Stimulated activated CD8-positive, alpha-beta memory T cell treated with anti-CD3 and anti-CD28 coated beads, Interleukin-4, amount 100 ng/mL, for 4 hours (primary cell): ENCODE measurements at places on chromosomes 11 and 22.

DNA sequence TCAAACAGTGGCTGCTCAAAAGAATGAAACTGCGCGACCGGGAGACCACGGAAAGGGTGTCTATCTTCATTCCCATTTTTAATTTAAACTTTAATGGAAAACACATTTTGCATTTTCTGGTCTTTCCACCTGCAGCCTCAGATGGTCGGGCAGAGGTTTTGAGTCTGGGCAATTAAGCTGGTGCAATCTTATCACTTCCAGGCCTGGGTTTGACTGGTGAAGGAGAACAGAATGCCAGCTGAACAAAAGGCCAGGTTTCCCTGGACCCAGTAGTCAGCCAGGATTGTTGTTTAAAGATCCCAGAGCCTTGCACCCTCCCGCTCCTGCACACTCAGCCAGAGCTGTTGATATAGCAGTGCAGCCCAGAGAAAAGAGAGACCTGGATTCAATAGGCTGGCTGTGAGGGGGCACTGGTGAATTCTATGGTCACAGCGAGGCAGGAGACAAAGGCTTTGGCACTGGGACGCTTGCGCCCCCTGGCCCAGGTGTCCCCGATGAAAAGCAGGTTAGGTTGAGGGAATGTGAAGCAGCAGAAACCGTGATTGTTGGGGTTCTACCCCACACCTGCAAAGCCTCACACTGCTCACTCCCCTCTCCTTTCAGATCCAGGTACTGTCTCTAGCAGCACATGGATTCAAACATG lies 83.6 kb downstream of the FLI1 start:
- no peak for DNase-seq

DNA sequence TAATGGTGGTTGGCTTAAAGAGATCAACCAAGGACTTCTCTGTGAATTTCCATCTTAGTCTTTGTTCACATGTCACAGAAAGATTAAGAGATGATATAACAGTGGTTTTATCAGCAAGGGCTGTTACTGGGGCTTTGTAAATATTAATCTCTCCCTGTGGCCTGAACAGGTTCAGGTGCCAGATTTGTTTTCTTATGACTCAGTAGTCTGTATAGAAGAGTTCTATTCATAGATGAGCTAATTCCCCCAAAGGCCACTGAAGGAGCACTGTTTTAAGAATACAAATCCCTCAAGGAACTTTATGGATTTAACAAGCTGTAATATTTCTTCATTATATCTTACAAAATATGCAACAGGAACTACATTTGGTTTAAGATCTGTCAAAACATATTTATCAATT lies 50.4 kb downstream of the TCP11L1 start:
- no peak for DNase-seq

- no peak for DNase-seq
Measured at GRCh38 chr11:75888416-75888815, 73.4 kb downstream of the UVRAG start.

DNA sequence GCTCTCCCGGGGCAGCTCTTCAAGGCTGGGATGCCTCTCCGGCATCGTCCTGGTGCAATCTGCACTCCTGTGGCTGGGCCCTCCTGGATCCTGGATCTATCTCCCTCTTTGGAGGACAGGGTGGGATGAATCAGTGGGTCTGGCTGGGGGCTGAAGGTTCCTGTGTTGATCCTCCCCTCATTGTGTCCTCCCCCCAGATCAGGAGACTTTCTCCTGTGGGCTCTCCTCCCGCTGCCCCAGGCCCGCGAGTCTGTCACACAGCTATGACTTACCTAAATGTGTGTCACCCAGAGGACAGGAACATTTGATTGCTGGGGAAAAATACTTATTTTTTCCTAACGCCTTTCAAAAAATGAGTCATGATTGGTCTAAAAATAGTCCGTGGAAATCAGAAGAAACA lies 106.8 kb upstream of the NECTIN1 start:
- no peak for DNase-seq

DNA sequence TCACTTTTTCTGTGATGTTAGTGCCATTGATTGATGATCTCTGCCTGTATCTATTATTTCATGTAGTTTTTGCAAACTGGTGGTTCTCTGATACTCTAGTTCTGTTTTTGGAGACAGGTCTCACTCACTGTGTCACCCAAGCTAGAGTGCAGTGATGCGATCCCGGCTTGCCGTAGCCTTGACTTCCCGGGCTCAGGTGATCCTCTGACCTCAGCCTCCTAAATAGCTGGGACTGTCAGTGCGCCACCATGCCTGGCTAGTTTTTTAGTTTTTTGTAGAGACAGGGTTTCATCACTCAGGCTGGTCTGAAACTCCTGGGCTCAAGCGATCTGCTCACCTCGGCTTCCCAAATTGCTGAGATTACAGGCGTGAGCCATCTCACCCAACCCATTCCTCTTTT lies 16.4 kb downstream of the TEAD1 start:
- DNase-seq, result no peak

- no peak for DNase-seq
Measured at GRCh38 chr11:111945198-111945597, 8.1 kb downstream of the DIXDC1 start.

GRCh38 chr22:47190957-47191670 lies 428.7 kb downstream of the TBC1D22A start:
- no peak for DNase-seq

DNA sequence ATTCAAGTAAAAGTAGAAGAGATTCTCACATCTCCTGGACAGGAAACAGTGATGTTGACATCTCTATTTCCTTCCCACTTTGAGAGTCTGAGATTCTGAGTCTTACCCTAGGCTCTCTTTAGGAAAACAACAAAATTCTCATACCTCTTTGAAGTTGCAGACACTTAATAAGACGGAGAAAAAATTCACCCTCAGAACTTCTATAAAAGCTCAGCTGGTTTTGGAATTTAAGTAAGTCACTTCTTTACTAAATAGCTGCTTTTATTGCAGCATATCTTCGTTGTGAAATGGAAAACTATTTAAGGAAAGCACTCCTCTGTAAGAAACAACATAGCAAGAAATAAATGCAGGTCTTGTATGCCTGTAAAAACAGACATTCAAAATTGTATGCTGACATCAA lies 79.1 kb downstream of the MSANTD4 start:
- DNase-seq, result no peak

DNA sequence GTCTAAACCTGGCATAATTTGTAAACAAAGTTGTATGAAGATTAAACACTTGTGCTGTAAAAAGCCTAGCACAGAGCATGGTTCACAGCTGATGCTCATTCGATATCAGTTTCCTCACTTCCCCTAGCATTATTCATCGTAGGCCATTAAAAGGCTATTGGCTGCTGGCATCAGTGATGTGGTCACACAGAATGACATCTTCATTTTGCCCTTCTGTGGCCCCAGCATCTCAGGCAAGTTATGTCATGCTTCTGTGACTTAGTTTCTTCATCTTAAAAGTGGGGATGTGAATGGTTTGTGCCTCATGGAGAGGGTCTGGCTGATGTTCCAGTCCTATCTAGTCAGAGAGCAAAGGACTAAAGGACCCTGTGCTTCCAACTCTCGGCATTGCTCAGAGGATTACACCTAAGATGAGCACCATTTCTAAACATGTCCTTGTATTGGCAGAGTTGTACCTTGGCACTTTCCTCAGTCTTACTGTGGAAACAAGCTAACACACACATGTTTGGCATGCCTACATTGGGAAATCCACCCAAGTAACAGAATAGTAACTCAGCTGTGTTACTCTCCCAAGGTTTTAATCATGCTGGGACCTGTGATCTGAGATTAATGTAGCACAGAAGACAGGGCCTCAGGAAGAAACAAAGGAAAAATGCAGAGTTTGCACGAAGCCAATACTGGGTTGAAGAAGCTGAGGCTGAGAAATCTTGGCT lies 83.5 kb upstream of the OR9Q1 start:
- DNase-seq, result no peak

GRCh38 chr11:110530900-110531741 lies 101.4 kb downstream of the FDX1 start:
- no peak for DNase-seq

DNA sequence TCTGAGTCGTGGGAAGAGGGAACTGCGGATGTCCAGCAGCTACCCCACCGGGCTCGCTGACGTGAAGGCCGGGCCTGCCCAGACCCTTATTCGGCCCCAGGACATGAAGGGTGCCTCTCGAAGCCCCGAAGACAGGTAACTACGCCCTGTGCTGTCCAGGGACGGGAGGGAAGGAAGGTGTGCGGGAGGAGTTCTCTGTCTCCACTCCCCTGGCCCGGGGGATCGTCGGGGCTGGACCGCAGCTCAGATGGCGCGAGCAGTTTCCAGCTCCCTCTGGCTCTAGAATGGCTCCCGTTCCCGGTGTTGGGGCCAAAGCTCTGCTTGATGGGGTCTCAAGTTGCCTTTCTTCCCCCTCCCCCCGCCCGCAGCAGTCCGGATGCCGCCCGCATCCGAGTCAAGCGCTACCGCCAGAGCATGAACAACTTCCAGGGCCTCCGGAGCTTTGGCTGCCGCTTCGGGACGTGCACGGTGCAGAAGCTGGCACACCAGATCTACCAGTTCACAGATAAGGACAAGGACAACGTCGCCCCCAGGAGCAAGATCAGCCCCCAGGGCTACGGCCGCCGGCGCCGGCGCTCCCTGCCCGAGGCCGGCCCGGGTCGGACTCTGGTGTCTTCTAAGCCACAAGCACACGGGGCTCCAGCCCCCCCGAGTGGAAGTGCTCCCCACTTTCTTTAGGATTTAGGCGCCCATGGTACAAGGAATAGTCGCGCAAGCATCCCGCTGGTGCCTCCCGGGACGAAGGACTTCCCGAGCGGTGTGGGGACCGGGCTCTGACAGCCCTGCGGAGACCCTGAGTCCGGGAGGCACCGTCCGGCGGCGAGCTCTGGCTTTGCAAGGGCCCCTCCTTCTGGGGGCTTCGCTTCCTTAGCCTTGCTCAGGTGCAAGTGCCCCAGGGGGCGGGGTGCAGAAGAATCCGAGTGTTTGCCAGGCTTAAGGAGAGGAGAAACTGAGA lies 1.4 kb downstream of the ADM start:
- no peak for DNase-seq

GRCh38 chr22:29275167-29275566 lies 7.1 kb downstream of the EWSR1 start:
- DNase-seq, result no peak

DNA sequence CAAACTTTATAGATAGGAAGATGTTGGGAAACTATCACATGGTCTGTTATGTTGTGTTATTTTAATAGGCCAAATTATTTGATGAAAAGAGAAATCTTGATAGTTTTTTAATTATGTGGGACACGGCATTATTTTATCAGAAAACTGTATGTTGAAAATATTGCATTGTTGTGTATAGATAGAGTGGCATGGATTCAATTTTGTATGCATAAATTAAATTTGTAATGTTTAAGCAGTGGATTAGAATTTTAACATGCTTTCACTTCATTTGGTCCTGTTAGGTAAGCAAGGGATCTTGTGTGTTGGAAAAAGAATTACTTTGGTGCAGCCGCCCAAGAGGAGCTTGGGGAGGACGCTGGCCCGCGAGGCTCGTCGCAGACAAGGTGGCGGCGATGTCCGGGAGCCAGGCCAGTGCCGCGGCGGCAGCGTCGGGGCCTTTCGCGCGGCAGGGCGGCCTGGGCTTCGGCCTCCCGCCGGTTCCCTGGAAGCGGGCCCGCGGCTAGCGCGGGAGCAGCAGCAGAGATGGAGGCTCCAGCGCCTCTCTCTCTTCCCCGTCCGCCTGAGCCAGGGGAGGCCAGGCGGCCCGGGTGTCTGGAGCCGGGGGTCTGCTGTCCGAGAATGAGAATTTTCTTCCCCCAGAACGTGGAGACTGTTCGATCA lies 82.7 kb downstream of the GGT1 start:
- no peak for DNase-seq

- no peak for DNase-seq
Measured at GRCh38 chr22:42270176-42270509, 310 bp downstream of the TCF20 start.

GRCh38 chr11:36702330-36703054 lies 104.5 kb upstream of the RAG2 start:
- DNase-seq, result no peak

DNA sequence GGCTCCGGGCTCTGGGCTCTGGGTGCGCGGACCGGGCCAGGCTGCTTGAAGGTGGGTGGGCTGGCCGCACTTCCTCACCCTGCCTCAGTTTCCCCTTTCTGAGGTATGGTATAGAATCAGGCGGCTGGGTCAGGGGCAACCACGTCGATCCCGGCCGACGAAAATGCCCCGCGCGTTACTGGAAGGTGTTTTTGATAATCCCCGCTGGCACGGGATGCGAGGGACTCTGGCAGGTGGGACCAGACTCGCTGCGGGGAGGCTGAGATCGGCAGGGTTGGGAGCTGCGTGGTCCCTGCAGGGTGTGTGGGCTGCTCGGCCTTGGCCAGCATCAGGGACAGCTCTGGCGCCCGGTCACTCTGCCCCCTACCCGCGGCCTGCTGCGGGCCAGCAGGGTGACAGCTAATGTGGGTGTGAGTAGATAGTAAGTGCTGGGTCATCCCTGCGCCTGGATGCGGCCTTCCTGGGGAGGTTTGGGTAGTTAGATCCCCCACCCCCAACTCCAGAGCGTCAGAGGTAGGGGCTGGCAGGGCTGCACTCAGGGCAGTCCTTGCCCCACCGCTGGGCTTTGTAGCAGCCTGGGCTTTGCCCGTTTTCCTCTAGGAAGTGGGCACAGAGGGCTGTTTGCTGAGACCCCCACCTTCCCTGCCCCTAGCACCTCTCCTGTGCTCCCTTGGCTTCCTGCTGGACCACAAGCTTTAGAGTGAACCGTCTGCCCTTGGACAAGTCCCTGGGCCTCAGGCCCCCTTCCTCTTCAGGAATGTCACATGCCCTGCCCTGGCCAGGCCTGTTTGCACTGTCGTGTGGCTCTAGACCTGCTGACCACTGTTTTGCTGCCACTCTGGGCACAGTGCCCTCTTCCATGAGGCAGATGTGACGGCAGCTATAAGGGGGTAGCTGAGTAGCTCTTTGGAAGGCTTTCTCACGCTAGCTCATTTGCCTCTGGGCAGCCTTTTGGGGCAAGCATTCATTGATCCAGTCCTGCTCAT lies 579 bp downstream of the TANGO2 start:
- DNase-seq, result no peak

DNA sequence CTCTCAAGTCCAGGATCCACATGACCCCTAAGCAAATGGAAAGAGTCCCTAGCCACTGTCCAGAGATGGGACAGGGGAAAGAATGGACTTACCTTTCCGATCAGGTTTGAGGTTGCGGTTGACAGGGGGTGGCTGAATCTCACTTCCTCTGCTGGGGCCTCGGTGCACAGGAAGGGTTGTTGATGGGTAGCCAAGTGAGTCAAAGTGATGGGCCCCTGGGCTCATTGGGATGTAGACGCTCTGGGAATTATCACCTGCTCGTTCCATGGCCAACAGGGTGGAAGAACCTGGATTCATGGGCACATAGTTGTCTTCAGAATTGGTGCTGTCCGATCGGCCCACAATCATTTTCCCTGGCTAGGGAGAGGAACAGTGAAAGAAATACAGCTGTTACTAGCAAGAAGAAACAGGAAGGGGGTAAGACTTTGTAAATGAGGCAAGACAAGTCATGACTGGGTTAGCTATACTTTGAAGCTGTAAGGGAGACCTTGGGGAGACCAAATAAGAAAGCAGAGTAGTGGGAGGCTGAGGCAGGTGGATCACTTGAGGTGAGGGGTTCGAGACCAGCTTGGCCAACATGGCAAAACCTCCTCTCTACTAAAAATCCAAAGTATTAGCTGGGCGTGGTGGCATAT lies 34.7 kb downstream of the USP35 start:
- no peak for DNase-seq
